Lung (tissue), 17 donors: ENCODE measurements at places on chromosomes 7 and 10. TPM values are rescaled to one million over a fixed set of nuclear protein-coding genes. Genes with fewer than 3 reads are reported as not detected.

GRCh38 chr10:100731407-100732240, 13.8 kb upstream of the PAX2 start:
- peaks cover 12% of the 10 kb centered on the region for H3K4me1 ChIP-seq
- no peaks in the 10 kb centered on the region for H3K36me3 ChIP-seq
- no peak overlapping the region for H3K4me3 ChIP-seq
- DNase-seq, result no peak

- no peaks in the 10 kb centered on the region for H3K27me3 ChIP-seq
- H3K36me3 ChIP-seq, result no peaks in the 10 kb centered on the region
- DNase-seq, result no peak
- H3K27ac ChIP-seq, result no peak overlapping the region
Measured at GRCh38 chr10:48725708-48726107, 41.0 kb downstream of the WDFY4 start.

DNA sequence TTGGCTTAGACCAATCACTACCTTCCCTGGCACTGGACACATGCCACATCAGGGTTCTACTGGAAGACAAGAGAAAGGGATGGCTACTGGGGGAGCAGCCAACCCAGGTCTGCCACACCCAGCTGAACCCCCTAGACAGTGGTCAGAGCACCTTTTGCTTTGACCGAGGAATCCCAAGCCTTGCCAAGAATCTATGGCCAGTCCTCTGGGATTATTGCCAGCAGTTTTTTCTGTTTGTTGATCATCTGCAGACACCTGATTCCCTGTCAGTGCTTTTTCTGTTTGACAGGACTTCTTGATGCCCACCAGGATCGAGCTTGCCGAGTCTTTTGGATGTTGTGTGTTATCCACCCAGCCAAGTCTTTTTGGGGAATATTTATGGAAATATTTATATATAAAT, 476.2 kb upstream of the GALNT17 start:
- H3K4me3 ChIP-seq, result no peak overlapping the region
- no peak overlapping the region for H3K27ac ChIP-seq

- no peaks in the 10 kb centered on the region for H3K36me3 ChIP-seq
- H3K4me1 ChIP-seq, result no peaks in the 10 kb centered on the region
- no peak for DNase-seq
- H3K4me3 ChIP-seq, result no peak overlapping the region
- H3K27me3 ChIP-seq, result no peaks in the 10 kb centered on the region
- no peak overlapping the region for H3K27ac ChIP-seq
Measured at GRCh38 chr7:14047709-14048399, 58.4 kb upstream of the ETV1 start.

DNA sequence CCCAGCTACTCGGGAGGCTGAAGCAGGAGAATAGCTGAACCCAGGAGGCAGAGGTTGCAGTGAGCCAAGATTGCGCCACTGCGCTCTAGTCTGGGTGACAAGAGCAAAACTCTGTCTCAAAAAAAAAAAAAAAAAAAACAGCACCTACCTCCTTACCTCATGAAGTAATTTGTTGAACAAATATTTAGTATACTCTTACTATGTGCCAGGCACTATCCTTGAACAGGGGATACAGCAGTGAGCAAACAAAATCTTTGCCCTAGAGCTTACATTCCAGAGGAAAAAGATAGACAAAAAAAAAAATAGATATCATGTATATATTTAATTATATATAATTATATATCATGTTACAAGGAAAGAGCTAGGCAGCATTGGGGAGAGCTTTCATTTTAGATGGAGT, 36.4 kb upstream of the HERPUD2 start:
- peaks cover 1% of the 10 kb centered on the region for H3K4me1 ChIP-seq
- no peak overlapping the region for H3K27ac ChIP-seq
- no peaks in the 10 kb centered on the region for H3K27me3 ChIP-seq
- no peak overlapping the region for H3K4me3 ChIP-seq

SYT15B gene
- total RNA-seq, result 39.0 TPM
